ENCODE measurements at places on chromosomes 7 and 10. TPM values are rescaled to one million over a fixed set of nuclear protein-coding genes. Genes with fewer than 3 reads are reported as not detected.

DNA sequence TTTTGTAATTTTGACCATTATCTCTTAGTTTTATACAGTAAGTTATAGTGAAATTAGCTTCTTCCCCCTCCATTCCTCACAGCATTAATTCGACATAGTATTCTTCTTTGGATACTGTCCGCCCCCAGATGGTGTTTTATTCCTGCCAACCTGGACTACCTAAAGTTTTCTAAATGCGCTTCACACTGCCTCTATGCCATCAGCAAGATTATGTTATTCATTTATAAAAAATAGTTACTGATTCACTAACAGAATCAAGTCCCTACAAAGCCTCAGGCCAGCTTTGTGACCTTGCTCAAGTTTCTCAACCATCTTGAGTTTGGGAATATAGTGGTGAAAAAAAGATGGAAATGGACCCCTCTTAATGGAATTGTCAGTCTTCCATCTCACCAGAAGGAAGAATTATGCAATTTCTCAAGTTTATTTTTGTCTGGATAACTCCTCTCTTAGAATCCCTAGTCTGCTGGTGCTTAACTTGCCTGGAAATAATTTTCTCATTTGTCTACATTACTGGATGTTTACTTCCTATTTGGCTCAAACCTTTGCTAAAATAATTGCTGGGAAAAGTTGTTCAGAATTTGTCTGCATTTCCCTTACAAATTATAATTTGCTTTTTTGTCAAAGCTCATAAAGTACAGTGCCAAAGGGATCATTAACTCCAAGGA, 16.7 kb upstream of the FGL2 start:
- no peak overlapping the region for H3K4me3 ChIP-seq
- DNase-seq, result no peak
- H3K27me3 ChIP-seq, result no peaks in the 10 kb centered on the region
- no peak overlapping the region for H3K27ac ChIP-seq

GRCh38 chr10:62779487-62780248, 24.9 kb upstream of the ADO start:
- no peak overlapping the region for H3K27ac ChIP-seq
- no peaks in the 10 kb centered on the region for H3K4me1 ChIP-seq
- H3K36me3 ChIP-seq, result peaks cover 4% of the 10 kb centered on the region
- no peak overlapping the region for H3K4me3 ChIP-seq

KLF14 gene
- not detected for total RNA-seq

DNA sequence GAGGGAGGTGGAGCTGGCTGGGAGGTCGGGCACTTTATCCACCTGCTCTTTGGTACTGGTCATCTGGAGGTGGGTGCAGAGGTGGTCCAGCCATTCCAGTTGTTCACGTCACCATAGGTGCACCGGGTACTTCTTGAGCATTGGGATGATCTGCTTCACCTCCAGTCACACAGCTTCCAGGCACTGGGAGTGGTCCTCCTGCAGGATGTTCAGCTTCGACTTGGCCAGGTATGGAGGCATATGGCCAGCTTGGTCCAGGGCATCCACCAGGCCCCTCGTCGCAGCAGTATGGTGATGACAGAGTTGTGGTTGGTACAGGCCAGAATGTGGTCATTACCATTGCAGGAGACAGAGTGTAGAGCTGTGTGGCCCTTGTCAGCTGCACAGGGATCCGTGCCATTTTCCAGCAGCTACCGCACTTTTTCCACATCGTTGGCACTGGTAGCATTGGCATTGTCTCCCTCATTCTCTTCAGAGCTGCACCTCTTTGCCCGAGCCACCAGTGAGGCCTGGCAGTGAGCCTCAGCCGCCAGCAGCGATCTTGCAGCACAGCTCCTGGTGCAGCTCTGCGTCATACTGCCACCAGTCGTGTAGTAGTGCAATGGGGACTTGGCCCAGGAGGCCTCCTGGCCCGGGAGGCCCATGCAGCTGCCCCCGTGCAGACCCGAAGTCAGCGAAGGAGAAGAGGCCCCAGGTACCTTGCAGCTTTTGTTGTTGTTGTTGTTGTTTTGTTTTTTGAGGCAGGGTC, 150.9 kb downstream of the ZNF22 start:
- H3K4me1 ChIP-seq, result no peaks in the 10 kb centered on the region
- H3K36me3 ChIP-seq, result no peaks in the 10 kb centered on the region

DNA sequence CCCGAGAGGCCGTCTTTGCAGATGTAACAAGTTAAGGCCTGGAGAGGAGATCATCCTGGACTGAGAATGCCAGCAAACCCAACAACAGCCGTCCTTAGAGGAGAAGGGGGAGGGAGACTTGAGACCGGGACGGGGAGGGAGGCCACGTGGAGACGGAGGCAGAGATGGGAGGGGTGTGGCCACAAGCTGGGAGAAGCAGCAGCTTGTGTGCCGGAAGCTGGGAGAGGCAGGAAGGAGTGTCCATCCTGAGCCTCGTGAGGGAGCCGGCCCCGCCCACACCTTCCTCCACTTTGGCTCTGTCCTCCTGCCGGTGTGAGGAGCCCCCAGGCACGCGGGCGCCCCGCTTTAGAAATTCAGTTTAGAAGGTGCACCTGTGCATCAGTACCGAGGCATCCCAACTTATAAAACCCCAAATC, 95.7 kb downstream of the DNAJB6 start:
- no peak overlapping the region for H3K27ac ChIP-seq
- no peaks in the 10 kb centered on the region for H3K4me1 ChIP-seq
- H3K4me3 ChIP-seq, result peak overlapping the region; percentile 64
- no peaks in the 10 kb centered on the region for H3K36me3 ChIP-seq

DNA sequence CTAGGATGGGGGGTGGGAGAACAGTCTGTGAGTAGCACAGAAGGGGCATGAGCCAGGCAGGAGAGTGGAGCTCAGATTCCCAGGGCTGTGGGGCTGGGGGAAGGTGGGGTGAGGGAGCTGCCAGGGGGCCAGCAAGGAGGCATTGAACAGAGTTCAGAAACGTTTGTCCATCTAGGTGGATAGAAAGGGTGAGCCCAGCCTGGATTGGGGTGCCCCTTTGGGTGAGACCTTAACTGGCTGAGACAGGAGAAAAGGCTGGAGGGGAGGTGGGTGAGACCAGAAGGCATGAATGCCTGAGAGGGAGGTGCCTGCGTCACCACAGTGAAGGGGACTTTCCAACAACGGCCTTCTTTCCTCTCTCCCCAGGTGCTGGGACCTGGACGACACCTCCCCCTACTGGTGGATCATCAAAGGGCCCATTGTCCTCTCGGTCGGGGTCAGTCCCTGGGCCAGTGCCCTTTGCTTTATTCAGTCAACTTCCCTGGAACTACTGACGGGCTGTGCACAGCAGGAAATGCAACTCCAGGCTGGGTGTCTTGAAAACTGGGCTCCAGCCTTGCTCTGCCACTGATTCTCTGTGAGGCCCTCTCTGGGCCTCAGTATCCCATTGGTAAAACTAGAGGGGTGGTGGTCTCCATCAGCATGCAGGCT, 11.0 kb downstream of the GHRHR start:
- H3K27ac ChIP-seq, result no peak overlapping the region
- peak; percentile 86 for DNase-seq
- no peaks in the 10 kb centered on the region for H3K27me3 ChIP-seq
- H3K36me3 ChIP-seq, result no peaks in the 10 kb centered on the region
- no peak overlapping the region for H3K4me3 ChIP-seq

DNA sequence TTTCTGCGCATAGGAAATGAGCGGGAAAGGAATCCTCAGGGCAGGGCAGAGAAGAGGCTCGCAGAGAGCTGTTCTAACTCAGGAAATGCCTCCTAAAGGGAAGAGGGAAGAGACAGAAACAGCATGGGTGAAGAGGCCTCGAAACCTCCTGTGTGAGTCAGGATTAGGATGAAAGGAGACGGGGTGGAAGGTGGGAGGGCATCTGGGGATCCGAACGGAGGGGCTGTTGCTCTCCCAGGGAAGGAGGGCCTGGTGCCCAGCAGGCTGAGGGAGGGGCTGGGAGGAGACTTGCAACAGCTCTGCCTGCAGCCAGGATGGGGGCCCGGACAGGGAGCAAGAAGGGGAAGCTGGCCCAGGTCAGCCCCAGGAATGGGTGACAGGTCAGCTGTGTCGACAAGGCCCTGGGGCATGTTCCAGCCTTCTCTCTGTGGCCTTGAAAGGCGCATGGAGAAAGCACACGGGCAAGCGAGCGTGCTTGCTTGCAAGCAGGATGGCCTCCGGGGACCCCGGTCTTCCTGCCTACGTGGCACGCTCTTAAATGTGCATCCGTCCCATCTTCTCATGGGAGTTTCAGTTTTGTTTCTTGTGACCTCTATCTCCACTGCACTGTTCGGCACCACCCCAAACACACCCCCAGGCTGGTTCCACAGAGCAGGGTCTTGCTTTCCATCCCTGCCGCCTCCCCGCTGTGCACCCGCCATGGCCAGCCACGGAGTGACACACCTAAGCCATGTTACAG, 63.5 kb downstream of the HIPK2 start:
- H3K36me3 ChIP-seq, result peaks cover 20% of the 10 kb centered on the region
- DNase-seq, result peak; percentile 51
- H3K27me3 ChIP-seq, result no peaks in the 10 kb centered on the region
- peak overlapping the region; percentile 43 for H3K4me3 ChIP-seq
